Hematopoietic multipotent progenitor cell treated with erythropoietin and hydrocortisone succinate and interleukin-3 and kit ligand, for 8 days (in vitro differentiated cells): ENCODE measurements at places on chromosomes 3 and 15.
A peak's percentile ranks its signal among the peaks of the same experiment; 100 is the strongest.

- no peak for DNase-seq
These were observed 45.8 kb downstream of the DNAH1 start for GRCh38 chr3:52361898-52362297.

DNA sequence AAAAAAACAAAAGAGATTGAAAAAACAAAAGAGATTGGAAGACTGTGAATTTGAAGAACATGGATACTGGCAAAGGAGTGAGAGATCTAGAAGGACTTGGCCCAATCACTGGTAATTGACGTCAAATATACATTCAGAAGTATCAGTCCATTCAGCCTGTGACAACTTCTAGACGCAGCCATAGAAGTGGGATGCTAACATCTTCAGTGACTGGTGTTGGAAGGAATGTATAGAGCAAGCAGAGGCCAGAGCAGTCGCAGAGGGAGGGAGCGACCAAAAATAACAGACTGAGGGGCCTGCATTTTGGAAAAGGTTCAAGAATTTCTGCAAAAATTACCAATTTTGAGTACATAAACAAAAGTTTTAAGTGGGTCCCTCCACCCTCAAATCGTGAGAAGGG, 473.3 kb downstream of the CADM2 start:
- no peak for DNase-seq

DNA sequence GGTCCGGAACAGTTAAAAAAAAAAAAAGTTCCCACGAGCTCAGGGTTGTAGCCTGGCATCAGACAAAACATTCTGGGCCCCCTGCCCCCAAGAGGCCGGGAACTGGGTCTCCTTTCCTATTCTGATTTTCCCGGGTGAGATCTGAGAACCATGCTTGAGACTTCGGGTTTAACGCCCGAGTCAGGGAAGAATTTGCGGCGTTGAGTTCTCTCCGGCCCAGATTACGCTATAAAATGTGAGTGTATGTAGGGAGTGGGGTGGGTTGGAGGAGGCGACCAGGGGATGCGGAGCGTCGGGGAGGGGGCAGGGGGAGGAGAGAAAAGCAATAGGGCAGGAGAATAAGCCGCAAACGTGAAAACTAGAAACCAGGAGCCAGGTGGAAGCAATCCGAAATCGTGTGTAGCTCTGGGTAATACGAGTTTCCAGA, 2.7 kb downstream of the ZIC1 start:
- DNase-seq: no peak

GRCh38 chr3:9168241-9168741, 81.2 kb downstream of the SRGAP3 start:
- no peak for DNase-seq

DNA sequence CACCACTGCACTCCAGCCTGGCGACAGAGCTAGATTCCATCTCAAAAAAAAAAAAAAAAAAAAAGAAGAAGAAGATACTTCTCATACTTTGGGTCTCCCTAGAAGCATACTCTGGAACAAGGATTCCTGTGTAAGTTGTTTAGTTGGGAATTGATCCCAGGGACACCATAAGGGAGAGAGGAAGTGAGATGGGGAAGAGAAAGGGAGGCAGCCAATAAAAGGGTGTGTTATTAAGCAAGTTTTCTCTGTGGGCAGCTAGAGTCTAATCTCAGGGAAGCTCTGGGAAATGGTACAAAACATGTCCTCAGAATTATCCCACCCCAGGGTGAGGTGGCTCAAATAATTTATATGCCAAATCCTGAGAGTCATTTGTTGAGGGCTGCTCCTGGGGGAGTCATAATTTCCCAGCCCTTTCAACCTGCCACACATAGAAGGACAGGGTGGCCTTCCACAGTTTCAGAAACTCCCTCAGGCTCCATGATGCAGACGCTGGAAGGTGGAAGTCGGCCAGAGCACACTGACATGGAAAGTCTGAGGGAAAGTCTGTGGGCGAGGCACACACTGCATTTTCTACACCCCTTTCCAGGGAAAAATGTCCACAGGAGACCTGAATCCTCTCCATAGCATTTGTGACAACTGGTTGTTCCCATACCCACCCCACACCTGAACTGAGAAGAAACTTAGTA, 86.4 kb upstream of the SLC4A7 start:
- no peak for DNase-seq

DNA sequence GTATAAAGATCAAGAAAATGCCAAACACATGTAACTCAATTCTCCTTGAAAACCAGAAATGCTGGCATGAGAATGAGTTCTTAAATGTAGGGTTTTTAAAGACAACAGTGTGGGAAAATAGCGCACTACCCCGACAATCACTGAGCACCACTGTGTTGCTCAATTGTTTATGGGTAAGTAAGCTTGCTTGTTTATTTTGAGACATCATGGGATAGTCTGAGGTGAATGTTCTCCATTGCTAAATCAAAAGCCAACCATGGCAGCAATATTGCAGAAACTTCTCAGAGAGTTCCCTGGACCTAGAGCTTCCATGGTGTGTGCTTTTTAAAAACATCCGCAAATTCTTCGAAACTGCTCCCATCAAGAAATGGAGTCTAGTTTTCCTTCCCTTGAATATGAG, 62.7 kb downstream of the CERS3 start:
- DNase-seq: no peak

DNA sequence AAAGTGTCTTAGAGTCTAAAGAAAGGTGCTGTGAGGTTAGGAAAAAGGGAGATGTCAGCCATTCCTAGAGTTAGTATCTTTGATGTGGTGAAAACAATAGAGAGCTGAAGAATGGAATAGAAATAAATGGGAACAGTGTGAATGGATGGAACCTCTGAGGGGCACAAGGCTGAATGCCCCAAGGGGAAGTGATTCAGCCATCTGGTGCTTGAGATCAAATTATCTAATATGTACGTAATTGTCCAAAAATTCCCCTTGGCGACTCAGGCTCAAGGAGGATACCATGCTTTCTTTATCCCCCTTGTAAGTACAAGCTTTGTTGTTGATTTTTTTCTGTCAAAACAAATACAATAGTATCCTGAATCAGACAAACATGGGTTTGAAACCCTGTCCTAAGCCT, 361.6 kb downstream of the LSAMP start:
- DNase-seq: no peak

DNA sequence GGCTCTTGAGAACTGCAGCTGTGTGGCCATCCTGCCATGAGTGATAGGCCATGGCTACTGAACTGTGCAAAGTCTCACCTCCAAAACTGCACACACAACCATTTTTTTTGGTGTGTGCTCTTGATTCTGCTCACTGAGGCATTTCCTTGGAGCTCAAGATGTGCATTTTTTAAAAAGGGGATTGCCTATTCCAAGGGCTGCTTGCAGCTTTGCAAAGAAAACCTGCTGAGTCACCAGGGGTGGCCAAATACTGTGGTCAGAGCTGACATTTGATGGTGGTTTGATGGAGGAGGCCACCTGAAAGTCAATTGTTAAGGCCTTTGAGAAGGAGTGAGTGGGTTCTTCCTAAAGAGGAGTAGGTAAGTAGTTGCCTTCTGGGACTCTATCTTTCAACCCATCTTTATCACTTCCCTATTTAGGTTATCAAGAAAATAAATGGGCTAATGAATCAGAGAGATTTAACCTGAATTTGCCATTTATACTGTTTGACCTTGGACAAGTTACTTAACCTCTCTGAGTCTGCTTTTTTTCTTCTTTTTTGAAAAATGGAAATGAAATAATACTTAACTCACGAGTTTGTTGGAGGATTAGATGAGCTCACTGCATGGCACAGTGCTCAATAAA, 87.9 kb downstream of the CHST2 start:
- DNase-seq: peak; percentile 57

GRCh38 chr3:140941434-140942220, at the start of gene SLC25A36:
SLC25A36 (plus strand) TSS chr3:140941836; CDS start chr3:140942055, 219 bp downstream.
- peak; percentile 98 for DNase-seq

DNA sequence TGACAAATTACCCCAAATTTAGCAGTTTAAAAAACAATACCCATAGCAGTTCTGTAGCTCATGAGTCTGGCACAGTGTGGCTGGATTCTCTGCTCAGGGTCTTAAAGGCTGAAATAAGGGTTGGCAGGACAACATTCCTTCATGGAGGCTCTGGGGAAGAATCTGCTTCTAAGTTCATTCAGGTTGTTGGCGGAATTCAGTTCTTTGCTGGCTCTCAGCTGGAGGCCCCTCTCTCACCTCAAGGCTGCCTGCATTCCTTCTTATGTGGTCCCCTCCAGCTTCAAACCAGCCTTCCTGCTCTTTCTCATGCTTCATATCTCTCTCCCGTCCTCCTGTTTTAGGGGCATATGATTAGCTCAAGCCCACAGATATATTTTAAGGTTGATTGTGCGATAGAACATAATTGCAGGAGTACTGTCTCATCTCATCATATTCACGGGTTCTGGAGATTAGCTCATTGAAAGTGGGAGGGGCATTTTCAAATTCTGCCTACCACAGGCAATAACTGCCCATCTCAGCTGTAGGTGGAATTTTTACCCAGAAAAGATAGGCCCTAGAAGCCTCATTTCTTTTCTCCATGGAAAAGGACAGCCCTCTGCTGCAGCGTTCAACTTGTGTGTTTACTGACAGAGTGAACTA, 5.6 kb upstream of the ZBTB47 start:
- no peak for DNase-seq

DNA sequence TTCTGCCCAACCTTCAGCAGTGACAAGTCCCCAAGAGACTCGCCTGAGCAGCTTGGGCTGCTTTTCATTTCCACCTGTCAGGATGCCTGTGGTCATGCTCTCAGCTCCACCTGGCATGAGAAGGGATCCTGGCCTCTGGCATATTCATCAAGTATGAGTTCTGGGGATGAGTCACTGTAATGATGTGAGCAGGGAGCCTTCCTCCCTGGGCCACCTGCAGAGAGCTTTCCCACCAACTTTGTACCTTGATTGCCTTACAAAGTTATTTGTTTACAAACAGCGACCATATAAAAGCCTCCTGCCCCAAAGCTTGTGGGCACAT, 3.5 kb downstream of the MYD88 start:
- DNase-seq: no peak

GRCh38 chr3:57659004-57659673, 33.7 kb downstream of the DENND6A start:
- DNase-seq: no peak

DNA sequence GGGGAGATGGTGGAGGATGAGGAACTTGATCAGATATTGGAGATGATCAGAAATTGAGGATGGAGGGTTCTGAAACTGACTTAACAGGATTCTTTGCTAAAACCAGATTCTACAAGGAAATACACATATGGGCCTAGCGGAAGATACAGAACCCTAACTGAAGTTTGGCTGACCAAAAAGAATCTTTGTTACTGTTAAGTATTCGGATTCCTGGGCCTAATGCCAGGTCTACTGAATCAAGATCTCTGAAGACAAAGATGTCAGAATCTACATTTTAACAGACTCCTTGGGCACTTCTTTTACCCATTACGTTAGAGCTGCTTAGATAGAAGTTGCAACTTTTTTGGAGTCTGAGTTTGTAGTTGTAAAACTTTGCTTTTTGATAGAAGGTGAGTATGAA, 137.7 kb downstream of the FNDC3B start:
- DNase-seq: no peak

DNA sequence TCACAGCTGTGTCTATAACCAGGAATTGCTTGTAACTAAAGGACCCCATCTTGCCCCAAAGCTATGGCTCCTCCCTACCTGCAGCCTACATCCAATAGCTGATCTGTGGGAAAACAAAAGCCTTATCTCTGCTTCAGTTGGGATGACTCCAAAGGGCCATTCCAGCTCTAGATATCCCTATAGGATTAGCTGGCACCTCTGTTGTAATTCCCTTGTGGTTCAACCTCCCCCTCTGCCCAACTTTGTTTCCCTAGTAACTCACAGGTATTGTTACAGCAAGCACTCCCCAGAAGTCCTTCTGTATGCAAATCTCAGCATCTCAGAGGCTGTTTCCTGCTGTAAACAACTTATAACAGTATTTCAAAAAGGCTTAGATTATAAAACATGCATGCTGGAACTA, 478.6 kb downstream of the AGBL1 start:
- no peak for DNase-seq

- no peak for DNase-seq
These were observed 140.4 kb downstream of the SLC9A9 start for GRCh38 chr3:143707848-143708247.
